Uterus (tissue), 4 donors: ENCODE measurements at places on chromosomes 2 and 18. TPM values are rescaled to one million over a fixed set of nuclear protein-coding genes. Genes with fewer than 3 reads are reported as not detected.
A peak's percentile ranks its signal among the peaks of the same experiment; 100 is the strongest.

Gene ZEB2
- total RNA-seq, result 35.9 TPM

Gene IL1A
- total RNA-seq, result not detected

Gene CCBE1
- total RNA-seq, result 10.9 TPM

Gene RGPD3
- 1.5 TPM for total RNA-seq

Gene C2orf15
- 1.6 TPM for total RNA-seq

Gene NYAP2
- total RNA-seq, result 0.14 TPM

Gene RFX8
- total RNA-seq, result 0.51 TPM

Gene M1AP
- total RNA-seq, result 0.76 TPM

DNA sequence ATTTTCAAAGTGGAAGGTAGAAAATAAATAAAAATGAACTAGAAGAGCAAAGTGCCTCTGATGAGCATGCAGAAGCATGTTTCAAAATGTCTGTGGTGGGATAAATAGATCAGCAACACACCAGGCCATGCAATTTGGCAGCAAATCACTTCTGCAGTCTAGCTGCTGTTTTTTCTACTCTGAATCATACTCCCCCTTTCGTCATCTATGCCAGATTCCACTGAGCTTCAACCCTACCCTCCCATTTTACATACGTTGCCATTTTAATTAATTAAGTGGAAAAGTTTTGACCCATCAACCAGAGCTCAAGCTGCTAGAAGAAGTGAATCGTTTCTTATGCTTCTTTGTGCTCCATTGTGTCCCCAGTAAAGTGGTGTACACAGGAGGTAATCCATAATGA is 79.3 kb downstream of the NRXN1 start:
- no peak for DNase-seq

DNA sequence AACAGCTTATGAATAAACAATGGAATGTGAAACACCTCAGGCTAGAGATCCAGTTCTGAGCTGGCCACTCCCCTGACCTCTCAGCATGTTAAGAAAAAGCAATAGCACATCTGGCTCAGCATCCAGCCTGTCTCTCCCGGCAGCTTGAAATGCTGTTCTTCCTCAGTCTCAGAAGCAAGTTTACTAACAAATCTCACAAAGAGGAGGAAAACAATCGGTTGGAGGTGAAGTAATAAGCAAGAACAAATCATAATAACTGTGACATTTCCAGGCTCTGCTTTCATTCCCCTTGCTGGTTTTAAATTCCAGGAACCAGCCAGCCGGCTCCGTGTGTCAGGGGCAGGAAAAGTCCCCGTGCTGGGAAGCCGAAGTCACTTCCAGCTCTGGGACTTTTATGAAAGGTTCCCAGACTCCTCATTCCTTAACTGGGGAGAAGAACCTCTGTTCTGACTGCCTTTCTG is 133.9 kb upstream of the ARL4C start:
- DNase-seq, result no peak

DNA sequence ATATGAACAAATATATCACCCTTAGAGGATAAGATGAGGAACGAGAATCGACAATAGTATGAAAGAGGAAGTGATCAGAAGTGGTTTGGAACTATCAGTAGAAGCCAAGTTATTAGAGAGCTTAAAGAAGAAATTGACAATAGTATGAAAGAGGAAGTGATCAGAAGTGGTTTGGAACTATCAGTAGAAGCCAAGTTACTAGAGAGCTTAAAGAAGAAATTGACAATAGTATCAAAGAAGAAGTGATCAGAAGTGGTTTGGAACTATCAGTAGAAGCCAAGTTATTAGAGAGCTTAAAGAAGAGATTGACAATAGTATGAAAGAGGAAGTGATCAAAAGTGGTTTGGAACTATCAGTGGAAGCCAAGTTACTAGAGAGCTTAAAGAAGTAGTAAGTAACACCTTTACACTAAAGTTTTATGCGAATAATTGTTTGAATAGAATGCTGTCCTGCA is 175.5 kb downstream of the ZNF407 start:
- no peak for DNase-seq

DNA sequence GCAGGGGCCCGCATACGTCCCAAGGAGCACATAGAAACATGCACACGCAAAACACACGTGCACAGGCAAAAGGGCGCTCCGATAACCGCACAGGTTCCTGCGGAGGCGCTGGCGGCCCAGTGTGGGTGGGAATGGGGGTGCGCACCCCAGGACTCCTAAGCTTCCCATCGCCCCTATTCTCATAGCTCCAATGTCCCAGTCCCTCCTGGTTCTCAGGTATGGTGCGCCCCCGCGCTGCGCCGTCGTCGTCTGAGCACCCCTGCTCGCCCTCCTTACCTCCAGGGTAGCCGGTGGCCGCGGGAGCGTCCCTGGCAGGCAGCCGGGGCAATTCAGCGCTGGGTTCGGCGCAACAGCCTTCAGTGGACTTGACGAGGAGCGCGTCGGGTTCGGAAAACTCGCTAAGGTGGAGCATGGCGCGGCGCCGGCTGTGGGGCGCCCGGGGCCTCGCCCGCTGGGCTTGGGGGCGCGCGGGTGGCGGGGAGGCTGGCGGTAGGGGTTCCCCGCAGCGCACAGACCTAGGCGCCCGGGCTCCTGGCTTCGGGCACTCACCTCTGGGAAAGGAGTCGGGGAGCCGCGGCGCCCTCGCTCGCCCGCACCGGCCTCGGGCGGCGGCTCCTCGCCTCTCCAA is 328 bp downstream of the EGR4 start:
- DNase-seq, result no peak

GRCh38 chr18:770583-770961 is 41.5 kb downstream of the YES1 start:
- no peak for DNase-seq

- peak; percentile 83 for DNase-seq
Observed at GRCh38 chr2:69741229-69741574, 732 bp upstream of the ANXA4 start.

DNA sequence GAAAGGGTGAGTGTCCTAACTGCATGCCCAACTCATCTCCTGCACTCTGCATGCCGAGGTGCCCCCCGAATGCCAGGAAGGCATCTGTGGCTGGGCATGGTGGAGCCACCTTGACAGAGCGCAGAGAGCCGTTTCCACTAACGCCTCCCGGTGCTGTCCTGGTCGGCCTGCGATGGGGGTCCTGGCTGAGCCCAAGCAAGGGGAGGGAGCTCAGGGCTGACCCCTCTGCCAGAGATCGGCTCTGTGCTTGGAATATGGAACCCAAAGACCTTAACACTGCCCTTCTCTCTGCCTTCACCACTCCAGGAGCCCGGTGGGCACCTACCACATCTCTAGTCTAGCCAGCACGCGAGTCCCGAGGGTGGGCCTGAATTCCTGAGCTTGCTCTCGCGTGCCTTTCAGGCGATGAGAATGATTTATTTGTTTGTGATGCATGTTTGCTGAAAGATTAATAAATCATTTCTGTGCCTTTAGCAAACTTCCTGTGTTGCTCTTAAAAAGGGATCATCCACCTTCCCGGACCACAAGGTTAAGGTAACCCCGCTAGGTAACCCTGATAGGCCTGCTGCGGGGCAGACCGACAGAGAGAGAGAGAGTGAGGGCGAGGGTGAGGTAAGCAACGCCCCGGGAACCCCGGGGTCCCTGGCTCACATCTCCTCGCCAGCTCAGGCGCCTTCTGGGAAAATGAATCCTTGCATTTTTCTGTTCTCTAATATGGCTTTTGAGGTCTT is 35.3 kb downstream of the PDIA6 start:
- no peak for DNase-seq

DNA sequence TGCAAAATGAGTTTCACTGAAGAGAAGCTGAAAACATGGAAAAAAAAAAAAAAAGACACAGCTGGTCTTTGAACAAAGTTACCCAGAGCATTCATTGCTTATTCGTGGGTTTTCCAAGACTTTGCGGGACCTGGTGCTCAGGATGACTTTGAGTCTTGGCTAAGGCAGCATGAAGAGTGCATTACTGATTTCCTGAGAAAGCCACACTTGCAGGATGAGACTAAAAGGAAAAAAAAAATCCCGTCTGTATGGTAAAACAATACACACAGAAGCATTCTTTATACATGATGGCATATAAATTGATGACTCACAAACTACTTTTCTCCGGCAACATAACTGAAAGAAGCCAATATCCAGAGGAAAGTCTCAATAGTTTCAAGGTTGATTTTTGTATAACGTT is 195.4 kb downstream of the SPP2 start:
- DNase-seq, result no peak

GRCh38 chr2:122105877-122106206 is 350.4 kb downstream of the TSN start:
- DNase-seq, result no peak

GRCh38 chr2:208135794-208136715 is 6.4 kb upstream of the CRYGC start:
- no peak for DNase-seq

GRCh38 chr2:67752199-67752598 is 310.6 kb downstream of the C1D start:
- DNase-seq, result no peak

DNA sequence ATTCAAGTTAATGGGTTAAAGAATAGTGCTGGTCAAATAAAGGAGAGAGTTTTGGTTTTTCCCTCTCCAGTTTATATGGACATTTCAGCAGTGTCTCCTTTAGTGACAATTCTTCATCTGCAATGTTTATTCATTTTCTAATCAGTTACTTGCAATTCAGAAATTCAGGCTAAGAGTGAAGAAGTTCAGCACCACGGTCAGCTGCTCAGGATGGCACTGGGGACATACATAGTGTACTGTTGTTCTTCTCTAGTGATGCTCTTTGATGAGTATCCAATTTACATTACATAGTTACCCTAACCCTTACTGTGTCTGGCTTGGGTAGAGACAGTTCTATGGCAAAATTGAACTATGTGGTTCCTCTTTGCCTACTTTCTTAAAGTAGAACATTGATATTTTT is 412.7 kb downstream of the CNTNAP5 start:
- DNase-seq, result no peak

- DNase-seq, result no peak
Observed at GRCh38 chr2:170157025-170157684, 20.8 kb upstream of the MYO3B start.

DNA sequence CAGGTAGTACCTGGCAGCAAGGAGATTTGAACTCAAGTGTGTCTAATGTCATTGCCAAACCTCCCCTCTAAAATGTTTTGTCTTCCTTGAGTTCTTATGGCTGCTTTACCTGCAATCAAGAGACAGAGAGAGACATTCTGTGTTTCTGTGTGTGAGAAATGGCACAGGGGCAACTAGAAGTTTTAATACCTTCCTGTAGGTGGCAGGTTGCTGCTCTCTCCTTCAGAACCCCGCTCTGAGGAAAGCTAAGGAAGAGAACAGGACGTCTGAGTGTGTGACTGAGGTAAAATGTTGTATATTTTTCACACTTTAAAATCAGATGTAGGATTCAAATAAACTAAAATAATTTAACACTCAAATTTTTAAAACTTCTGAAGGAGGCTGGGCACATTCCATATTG is 19.2 kb downstream of the DTNA start:
- DNase-seq, result no peak

DNA sequence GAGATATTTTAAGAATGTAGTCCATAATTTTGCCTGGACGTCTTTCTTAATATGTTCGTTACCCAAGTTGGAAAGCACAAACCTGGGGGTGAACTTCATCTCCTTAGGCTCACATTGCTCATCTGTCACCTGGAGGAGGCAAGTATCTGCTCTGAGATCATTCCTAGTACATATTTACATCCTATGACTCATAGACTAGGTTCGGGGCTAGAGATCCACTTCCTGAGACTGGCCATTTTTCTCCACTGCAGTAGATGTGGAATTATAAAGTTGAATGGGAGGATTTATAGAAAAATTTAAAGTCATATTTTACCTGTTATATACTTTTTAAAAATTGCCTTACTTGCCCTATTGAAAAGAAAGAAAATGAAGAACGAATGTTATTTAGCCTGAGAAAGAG is 77.5 kb upstream of the PROKR1 start:
- DNase-seq, result no peak

- no peak for DNase-seq
Observed at GRCh38 chr2:142307086-142307485, 176.3 kb upstream of the LRP1B start.

DNA sequence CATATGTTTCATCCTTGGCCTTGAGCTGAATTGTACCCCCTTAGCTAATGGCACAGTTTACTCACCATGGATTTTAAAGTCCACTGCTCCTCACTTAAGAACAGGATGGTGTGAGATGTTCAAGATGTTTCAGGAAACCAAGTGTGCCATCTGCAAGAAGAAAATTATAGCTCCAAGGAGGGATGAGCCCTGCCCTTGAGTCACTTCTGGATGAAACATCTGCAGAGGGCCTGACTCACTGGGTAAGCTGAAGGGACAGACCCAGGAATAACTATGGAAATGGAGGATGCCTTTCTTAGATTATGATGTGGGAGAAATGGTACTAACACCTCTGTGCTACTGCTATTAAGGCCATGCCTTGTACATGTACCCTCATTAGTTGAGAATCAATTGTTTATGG is 6.4 kb downstream of the MARS2 start:
- no peak for DNase-seq

- DNase-seq, result no peak
Observed at GRCh38 chr2:49261781-49262180, 107.5 kb upstream of the FSHR start.

- no peak for DNase-seq
Observed at GRCh38 chr2:128541448-128541847, 222.8 kb upstream of the HS6ST1 start.

- no peak for DNase-seq
Observed at GRCh38 chr2:219125886-219126270, 34.7 kb downstream of the NHEJ1 start.

GRCh38 chr18:66616523-66616983 is 12.7 kb upstream of the CDH19 start:
- DNase-seq, result no peak

DNA sequence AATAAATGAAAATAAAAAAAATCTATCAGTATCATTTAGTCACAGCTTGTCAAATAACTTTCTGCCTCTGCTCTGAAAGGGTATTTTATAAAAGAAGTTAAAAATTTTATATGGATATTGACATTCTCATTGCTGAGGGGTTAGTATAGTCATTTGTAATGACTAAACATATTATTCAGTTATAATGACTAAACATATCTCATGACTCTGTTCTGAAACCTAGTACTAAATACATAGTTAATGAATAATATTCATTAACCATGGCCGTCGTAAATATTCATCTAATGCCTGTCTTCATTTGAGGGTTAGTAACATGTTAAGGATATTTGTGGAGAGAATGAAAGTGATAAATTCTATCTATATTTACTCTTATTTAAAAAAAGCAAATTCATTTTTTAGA is 69.1 kb upstream of the MAP4K3 start:
- no peak for DNase-seq

- no peak for DNase-seq
Observed at GRCh38 chr2:222318026-222318711, 19.4 kb upstream of the PAX3 start.

- DNase-seq, result no peak
Observed at GRCh38 chr2:139020287-139020686, 240.1 kb upstream of the NXPH2 start.
